ENCODE measurements at places on chromosomes 12 and 14. TPM values are rescaled to one million over a fixed set of nuclear protein-coding genes. Genes with fewer than 3 reads are reported as not detected.

NANOG gene
- 6.1 TPM for total RNA-seq

FGF6 gene
- total RNA-seq = not detected

DTX3 gene
- 55.6 TPM for total RNA-seq

MIS18BP1 gene
- total RNA-seq = 55.5 TPM

- no peak for DNase-seq
- peaks cover 17% of the 10 kb centered on the region for H3K27me3 ChIP-seq
- H3K36me3 ChIP-seq = no peaks in the 10 kb centered on the region
- no peaks in the 10 kb centered on the region for H3K4me1 ChIP-seq
Measured at GRCh38 chr12:10618338-10618987, 5.1 kb upstream of the MAGOHB start.

GRCh38 chr12:117685110-117685926 is 283.5 kb downstream of the KSR2 start:
- DNase-seq = peak; percentile 97
- H3K36me3 ChIP-seq = no peaks in the 10 kb centered on the region
- H3K27ac ChIP-seq = no peak overlapping the region
- H3K4me3 ChIP-seq = no peak overlapping the region
- no peaks in the 10 kb centered on the region for H3K27me3 ChIP-seq
- peaks cover 2% of the 10 kb centered on the region for H3K4me1 ChIP-seq

- no peak overlapping the region for H3K27ac ChIP-seq
- no peak overlapping the region for H3K4me3 ChIP-seq
- DNase-seq = no peak
- H3K27me3 ChIP-seq = no peaks in the 10 kb centered on the region
- no peaks in the 10 kb centered on the region for H3K4me1 ChIP-seq
Measured at GRCh38 chr12:82210882-82211281, 147.3 kb downstream of the CCDC59 start.
